Memory B cell (primary cell): ENCODE measurements at places on chromosomes 12 and 14.

- DNase-seq = no peak
Observed at GRCh38 chr12:40551466-40551865, 140.8 kb upstream of the CNTN1 start.

- DNase-seq = no peak
Observed at GRCh38 chr12:31326736-31327659, 1.0 kb upstream of the SINHCAF start.

GRCh38 chr14:44774396-44774795 lies 187.4 kb downstream of the KLHL28 start:
- no peak for DNase-seq

GRCh38 chr14:104462651-104463630 lies 116.6 kb upstream of the C14orf180 start:
- DNase-seq = no peak

DNA sequence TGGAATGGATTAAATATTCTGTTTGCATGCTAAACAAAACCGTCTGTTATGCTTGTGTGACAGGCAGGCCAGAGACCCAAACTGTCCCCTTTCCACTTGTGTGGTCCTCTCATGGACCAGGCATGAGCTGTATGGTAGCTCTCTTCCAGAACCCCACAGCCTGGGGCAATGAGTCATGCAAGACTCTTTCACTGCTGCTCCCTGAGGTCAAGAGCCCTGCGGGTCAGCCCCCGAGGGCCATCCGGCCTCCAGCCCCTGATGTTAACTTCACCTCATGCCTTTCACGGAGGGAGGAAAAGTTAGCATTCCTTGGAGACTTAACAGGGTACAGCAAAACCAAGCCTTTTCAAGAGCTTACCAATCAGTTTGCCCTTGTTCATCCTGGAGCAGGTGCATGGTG lies 239.1 kb upstream of the DIO3 start:
- DNase-seq = no peak

- peak; percentile 39 for DNase-seq
Observed at GRCh38 chr12:32134101-32134888, 27.6 kb downstream of the BICD1 start.

- DNase-seq = no peak
Observed at GRCh38 chr14:78805570-78805969, 635.4 kb downstream of the NRXN3 start.

DNA sequence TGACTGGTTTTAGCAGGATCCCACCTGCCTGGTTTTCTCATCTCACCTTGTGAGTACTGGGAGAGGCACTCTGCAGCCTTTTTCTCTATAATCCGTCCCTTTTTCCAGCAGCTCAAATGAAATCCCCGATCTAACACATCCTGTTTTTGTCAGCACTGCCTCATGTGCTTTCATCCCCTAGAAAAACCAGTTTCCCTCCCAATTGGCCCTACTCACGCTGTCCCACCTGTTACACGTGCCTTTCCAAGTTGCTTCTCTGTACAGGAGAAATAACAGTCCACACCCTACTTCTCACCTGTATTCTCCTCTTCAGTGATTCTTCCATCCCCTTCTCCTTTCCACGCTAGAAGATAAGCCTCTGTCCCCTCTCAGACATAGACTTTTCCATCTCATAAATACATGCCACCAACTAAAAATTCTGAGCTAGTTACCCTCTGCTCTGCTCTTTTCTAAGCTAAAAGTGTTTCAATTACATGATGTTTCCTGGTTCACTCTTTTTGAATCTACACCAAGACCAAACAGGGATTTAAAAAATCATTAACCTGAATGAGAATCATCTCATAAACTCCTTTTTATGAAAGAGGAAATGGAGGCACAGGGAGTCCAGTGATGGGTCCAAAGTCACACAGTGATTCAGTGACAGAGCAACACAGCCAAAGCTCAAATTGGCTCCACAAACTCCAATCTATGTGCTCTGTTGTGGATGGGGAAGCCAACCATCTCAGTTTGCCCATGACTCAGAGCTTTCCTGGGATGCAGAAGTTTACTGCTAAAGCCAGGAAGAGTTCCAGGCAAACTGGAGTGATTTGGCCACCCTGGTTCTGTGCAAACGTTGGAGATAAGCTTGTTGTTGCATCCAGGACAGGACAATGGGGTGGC lies 240.0 kb upstream of the TMEM132C start:
- no peak for DNase-seq

- DNase-seq = no peak
Observed at GRCh38 chr12:40738856-40739255, 46.6 kb downstream of the CNTN1 start.

DNA sequence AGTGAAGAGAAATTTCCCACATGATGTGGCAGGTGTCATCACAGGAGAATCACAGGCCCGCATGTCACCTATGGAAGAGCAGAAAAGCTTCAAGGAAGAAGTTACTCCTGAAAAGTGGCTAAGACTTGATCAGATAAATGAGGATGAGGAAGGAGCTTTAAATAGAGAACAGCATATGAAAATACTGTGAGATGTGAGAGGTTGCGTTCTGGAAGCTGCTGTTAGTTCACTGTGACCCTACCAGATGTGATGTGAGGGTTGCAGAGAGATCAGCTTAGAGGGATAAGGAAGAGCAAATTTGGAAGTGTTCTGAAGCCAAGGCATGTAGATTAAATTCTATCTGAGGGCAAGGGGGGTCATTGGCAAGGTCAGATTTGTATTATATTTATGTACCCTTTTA lies 17.1 kb downstream of the ERP27 start:
- no peak for DNase-seq

DNA sequence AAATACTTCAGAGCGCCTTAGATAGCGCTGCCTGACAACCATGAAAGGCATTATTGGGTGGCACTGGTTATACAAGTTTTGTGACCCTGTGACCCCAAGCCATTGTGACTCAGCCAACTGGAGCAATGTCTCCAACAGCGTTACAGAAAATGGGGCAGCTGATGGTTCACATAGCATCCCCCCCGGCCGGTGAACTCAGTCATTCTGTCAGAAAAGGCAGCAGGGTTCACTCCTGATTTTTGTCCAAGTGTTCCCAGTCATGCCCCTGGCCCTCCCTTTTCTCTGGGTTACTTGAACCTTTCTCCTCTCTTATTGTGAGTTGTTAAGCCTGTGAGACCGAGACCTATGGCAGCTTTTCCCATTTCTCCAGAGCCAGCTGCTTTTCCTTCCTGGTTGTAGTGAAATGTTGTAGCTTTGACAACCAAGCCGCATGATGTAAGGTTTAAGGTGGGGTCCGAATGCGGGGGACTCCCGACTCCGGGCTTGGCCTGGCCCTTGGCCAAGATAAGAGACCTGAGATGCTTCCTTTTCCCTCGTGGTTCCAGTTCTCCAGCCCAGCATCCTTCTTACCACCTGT lies 22.0 kb downstream of the CD9 start:
- no peak for DNase-seq

GRCh38 chr12:13211859-13212664 lies 15.5 kb downstream of the EMP1 start:
- DNase-seq = peak; percentile 76

DNA sequence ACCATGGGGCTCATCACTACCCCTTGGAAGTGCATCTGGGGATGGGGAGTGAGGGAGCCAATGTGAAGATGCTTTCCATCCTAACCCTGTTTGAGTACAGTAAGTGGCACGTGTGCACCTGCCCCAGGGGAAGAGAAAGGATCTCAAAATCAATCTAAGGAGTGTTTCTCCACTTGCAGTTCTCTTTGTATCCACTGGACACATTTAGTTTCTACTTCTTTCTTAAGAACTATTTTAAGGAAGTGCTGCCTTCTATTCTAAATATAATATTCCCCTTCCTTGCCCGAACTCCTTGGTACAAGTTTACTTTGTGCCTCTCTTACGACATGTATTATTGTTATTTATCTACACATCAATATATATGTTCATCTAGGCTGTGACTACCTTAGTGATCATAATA lies 73.8 kb downstream of the TTC6 start:
- DNase-seq = no peak

DNA sequence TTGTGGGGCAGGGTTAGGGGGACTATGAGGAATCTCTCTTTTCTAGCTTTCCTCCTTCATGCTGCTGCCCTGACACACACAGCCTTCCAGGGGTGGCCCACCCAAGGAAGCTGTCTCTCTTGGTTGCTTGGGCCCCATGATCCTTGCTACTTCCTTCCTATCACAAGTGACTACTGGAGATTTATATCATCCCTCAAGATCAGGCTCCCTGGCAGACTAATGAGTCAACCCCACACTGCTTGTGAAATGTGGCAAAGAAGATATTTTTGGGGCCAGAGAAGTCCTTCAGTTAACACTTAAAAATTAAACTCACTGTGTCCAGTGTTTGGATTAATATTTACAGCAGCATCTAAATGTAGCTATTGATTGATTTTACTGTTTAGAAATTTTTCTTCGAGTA lies 1.5 kb downstream of the OR4E1 start:
- DNase-seq = no peak

GRCh38 chr12:81079280-81080076 lies 1.6 kb downstream of the ACSS3 start:
- DNase-seq = no peak

- DNase-seq = peak; percentile 10
Observed at GRCh38 chr14:50943943-50944646, at the start of gene PYGL. Gene PYGL (minus strand): TSS chr14:50944483. CDS start chr14:50944403, 80 bp downstream.

GRCh38 chr12:117733549-117733805 lies 235.3 kb downstream of the KSR2 start:
- no peak for DNase-seq

DNA sequence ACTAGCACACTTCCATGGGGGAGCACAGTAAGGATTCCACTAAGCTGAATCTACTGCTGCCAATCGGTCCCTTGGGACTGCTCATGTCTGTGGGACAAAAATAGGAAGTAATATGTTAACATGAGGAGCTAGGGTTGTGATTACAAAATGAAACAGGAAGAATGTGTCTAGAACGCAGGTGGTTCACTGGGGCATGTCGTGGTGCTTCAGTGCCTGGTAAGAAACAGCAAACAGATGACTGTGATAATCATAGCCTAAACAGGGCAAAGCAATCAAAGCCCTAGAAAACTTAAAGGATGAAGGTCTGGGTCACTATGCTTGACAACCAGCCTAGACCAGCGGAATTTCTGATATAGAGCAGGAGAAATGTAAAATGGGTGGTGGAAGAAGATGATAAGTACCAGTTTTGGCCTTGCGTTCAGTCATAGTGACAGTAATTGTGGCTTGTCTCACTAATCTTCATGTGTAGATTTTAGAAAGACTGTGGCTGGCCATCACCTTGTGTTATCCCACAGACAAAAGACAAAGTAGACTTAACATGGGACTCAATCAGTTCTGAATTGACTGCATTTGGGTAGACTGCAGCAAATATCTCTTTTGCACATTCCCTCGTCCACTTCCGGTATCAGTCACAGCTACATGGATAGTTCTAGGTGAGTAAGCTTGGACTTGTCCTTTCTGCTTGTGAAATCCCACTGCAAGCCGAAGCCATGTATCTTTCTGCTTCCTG lies 51.4 kb downstream of the WASHC3 start:
- peak; percentile 64 for DNase-seq

DNA sequence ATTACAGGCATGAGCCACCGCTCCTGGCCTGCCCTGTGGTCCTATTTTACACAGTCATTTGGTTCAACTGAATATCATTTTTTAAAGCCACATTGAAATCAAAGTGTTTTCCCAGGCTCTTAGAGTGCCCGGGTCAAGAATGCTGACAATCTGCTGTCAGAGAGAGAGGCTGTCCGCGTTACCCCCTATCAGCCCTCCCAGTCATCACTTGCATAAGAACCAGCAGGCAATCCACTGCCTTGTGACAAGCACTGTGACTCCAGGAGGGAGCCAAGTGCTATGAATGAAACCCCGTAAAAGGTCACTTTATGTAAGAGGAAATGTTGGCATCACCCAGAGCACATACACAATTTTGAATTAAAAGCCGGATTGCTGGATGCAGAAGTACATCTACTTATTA lies 13.5 kb downstream of the PHLDA1 start:
- DNase-seq = no peak

DNA sequence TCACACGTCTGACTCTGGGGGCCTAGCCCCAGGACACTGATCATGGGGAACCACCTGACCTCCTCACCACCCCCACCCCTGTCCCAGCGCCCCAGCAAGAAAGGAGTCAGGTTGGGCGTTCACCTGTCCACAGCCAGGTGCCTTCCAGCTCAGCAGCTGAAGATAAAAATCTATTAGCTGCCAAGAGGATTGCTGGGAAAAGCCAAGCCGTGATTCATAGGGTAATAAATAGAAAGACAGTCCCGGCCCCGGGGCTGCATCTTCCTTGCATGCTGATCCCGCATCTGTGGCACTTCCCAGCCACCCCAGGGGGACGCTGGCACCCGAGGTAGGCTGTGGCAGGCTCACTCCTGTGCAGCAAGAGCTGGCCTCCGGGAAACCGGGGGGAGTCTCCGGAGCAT lies 70.2 kb upstream of the NCOR2 start:
- no peak for DNase-seq

DNA sequence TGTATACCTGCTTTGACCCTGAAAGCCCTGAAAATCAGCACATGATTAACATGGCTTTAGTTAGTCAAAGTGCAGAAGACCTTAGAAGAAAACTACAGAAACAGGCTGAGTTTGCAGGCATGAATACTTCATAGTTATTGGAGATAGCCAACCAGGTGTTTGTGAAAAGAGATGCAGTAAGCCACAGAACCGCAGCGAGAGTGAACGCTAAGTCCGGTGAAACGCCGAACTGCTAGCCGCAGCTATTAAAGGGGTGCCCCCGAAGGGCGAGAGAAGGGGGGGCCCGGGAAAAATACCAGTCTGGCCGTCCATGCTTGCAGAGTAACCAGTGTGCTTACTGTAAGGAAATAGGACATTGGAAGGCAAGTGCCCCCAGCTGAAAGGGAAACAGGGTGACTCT lies 784.0 kb upstream of the TMEM132C start:
- DNase-seq = no peak

DNA sequence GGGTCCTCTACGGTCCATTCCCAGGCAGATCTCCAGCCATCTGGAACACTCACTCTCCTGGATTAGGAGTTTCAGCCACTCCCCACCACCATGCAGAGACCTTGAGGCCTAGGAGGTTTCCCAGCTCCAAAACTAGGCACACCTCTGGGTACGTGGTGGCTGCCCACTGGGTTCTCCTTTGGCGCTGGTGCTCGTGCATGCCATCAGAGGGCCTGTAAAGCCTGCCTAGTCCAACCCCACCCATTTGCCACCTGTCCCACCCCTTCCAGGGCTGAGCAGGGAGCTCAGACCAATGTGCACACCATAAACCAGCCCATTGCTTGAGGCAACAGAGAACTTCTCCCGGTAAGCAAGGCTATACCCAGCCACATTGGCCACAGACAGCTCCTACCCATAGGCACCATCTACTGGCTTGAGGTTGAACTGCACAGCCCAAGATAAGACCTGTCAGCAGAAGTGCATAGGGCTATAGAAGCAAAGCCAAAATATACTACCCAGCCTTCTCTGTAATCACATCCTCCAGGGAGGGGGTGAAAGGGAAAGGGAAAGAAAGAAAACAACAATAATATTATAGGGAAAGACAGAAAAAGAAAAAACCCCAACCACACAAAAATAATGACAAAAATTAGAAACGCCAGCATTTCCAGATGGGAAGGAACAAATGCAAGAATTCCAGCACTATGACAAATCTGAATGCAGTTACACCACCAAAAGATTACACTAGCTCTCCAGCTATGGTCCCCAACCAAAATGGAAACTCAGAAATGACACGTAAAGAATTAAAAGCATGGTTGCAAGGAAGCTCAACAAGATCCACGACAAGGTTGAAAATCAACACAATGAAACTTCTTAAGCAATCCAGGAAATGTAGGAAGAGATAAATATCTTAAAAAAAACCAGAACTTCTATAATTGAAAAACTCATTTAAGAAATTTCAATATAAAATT lies 111.9 kb upstream of the CCDC175 start:
- no peak for DNase-seq
